ENCODE measurements at places on chromosomes 16 and 17.

- no peak for DNase-seq
Measured at GRCh38 chr17:40178021-40178601, 841 bp downstream of the RAPGEFL1 start.

DNA sequence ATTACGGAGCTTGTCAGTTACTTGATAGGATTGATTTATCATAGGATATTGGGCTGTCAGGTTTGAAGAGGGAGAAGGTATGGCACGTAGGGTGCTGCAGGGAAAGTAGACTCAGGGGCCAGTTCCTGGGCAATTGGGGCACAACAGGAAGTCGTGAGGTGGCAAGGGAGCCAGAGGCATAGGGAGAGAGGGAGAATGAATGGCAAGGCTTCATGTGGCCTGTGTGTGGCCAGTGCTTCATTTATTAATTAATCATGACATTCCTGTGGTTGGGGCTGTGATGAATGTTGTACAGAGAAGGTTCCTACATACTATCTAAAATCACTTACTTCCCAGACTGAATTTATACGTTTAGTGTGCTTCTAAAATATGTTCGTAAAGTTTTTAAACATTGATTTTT lies 19.3 kb downstream of the MFSD11 start:
- DNase-seq: no peak

- DNase-seq: no peak
Measured at GRCh38 chr17:61118871-61119270, 280.8 kb upstream of the TBX2 start.

DNA sequence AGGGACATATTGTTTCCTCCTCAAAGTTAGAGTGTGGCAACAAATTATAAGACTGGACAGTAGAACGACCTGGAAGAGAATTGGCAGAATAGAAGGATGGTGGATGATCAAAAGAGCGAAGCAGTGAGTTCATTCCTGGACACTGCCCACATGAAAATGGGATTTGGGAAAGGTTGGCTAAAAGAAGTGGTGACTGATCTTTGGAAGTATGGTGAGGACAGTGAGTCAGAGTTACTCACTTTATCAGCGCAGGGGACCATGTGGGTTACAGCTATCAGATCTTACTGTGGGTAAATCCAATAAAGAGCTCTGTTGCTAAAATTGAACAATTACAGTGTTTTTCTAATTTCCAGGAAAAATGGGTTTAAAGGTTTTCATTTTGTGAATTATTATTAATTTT lies 2.7 kb upstream of the TANC2 start:
- no peak for DNase-seq

DNA sequence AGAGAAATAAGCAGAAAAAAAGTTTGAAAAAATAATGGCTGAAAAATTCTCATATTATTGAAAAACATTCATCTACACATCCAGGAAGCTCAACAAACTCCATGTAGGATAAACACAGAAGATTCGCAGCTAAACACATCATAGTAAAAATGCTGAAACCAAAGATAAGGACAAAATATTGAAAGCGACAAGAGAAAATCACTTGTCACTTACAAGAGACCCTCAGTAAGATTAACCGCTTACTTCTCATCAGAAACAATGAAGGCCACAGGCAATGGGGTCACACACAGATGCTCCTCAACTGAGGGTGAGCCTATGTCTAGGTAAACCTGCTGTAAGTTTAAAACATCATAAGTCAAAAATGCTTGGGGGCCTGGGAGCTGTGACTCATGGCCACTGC lies 38.1 kb upstream of the METRNL start:
- no peak for DNase-seq

- DNase-seq: no peak
Measured at GRCh38 chr16:81588326-81589081, 143.9 kb downstream of the CMIP start.

GRCh38 chr17:28720247-28720996 lies 637 bp downstream of the RPL23A start:
- no peak for DNase-seq

DNA sequence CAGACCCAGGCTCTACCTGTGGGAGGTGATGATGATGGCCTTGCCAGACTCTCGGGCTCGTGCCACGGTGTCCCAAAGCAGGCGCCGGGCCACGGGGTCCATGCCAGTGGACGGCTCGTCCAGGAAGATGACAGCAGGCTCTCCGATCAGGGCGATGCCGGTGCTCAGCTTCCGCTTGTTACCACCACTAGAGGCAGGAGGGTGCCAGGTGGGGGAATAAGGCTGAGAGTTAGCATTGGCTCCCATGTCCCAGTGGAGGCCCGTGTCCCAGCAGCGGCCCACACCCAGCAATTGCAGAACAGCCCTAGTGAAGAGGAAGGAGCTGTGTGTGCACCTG lies 10.3 kb upstream of the RNPS1 start:
- DNase-seq: no peak

- DNase-seq: no peak
Measured at GRCh38 chr17:50833510-50834428, 1.6 kb upstream of the WFIKKN2 start.

DNA sequence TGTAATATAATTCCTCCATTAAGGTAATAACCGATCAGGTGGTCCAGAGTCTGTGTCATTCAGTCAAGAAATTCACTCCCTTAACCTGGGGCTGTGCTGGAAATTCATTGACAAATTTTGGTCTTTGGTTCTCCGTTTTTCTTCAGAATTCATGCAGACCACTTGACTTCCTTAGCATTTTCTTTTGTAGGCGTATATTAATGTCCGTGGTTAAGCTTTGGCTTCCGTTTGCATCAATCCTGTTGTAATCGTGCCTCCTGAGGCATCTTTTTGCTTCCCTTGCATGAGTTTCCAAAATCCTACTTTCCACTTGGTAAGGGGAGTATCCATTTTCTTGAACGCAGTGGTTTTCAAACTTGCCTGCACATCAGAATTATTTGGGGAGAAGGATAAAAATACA lies 9.0 kb downstream of the LRRC37B start:
- DNase-seq: no peak

DNA sequence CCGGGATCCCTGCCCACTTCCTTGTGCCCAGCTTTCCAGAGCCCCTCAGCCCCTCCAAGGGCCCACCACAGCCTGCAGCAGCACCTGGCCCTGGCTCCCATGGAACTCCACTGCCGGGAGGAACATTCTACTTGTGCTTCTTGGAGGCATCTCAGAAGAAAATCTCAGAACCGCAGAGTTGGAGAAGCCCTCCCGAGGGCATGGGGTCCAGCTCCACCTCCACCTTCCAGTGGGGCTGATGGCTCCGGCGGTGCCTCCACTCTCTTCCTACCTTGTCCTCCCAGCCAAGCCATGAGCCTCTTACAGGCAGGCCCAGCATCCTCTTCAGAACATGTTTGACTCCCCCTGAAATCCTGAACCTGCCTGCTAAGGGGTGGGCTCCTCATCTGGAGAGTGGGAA lies 79.4 kb upstream of the ZNF469 start:
- no peak for DNase-seq

DNA sequence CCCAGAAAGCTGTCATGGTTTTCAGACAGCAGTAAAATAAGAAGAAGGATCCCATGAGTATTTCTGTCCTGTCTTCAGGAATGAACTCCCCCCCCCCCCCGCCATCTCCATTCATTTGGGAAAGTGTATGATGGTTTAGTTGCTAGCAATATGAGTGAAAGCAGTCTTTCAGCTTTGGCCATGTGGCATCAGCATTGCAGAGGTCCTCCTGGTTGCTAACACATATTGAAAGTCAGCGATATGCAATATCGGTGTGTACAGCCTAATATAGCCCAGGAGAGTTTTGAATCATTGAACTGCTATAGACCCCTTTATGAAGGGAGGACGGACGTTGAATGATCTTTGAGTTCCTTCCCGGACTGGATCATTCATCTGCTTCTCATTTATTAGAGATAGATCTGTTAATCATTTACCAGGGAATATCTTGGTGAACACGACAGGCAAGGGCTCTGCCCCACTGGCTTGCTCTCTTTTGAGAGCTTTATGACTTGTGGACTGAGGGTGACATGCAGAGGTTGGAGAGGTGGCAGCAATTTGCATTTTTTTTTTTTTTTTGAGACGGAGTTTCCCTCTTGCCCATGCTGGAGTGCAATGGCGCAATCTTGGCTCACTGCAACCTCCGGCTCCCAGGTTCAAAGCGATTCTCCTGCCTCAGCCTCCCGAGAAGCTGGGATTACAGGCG lies 25.2 kb downstream of the DEF8 start:
- DNase-seq: no peak

DNA sequence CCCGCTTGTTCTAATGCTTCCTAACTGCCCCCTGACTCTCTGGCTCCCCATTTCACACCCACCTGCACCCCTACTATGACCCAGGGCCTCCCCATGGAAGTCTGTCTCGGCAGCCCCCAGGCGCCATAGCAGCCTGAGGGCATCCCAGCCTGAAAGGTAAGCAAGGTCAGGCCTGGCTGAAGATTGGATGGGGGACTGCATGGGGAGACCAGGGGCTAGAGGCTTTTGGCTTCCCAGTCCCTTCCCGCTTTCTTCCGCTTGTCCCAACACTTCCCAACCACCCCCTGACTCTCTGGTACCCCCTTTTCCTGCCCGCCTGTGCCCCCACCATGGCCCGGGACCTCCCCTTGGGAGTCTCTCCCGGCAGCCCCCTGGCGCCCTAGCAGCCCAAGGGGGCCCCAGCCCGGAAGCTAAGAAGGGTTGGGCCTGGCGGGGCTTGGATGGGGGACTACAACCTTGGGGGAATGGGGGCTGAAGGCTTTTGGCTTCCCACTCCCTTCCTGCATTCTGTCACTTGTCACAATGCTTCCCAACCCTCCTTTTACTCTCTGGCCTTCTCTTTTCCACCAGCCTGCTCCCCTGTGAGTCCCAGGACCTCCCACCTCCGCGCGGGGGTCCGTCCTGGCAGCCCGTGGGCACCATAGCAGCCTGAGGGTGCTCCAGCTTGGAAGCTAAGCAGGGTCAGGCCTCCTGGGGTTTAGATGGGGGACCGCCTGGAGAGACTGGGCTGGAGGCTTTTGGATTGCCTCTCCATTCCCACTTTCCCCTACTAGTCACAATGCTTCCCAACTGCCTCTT lies 2288.4 kb downstream of the TP53TG3F start:
- DNase-seq: no peak

DNA sequence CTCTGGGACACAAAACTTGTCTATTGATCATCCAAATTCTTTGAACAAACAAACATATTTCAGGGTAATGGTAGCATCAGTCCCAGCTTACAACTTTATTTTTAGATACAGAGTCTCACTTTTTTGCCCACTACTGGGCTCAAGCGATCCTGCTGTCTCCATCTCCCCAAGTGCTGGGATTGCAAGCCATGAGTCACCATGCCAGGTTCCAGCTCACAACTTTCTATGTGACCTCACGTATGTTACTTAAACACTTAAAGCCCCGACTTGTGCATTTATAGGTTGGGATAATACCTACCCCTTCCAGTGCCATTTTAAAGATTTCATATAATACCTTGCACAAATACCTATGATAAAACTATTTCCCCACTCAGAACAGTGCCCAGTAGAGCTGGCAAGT lies 42.0 kb upstream of the KSR1 start:
- no peak for DNase-seq

DNA sequence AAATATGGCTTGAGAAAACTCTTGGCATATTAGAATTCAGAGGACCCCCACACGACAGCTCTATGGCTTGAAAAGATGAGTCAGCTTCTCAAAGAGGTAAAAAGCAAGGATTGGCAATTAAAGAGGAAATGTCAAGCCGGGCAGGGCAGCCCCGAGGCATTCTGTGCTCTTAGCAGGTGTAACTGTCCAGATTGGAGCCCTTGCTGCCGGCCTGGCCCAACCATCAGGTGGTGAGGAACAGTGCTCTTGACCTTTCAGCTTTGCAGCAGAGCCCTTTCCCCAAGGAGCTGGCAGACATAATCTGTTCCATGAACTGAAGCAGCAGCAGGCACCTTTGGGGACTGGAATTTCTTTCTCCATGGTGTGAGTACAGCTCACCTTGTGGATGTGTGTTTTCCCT lies 287.8 kb downstream of the UTP18 start:
- DNase-seq: no peak

DNA sequence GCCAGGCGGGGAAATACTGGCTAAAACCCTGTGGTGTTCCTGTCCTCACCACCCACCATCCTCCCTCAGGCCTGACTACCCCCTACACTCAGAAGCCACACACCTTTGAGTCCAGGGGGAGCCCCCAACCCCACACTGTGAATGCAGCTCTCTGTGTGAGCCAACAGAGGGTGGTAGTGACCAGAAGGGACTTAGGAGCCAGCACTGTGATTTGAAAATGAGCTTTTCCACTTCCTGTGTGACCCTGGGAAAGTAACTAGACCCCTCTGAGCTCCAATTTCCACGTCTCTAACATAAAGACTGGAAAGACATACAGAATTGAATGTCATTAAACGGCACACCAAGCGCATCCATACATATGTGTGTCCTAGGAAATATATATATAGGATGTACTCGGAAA lies 58.7 kb downstream of the SDK2 start:
- no peak for DNase-seq

GRCh38 chr17:74690409-74690825 lies 22.3 kb downstream of the CD300LF start:
- DNase-seq: no peak

DNA sequence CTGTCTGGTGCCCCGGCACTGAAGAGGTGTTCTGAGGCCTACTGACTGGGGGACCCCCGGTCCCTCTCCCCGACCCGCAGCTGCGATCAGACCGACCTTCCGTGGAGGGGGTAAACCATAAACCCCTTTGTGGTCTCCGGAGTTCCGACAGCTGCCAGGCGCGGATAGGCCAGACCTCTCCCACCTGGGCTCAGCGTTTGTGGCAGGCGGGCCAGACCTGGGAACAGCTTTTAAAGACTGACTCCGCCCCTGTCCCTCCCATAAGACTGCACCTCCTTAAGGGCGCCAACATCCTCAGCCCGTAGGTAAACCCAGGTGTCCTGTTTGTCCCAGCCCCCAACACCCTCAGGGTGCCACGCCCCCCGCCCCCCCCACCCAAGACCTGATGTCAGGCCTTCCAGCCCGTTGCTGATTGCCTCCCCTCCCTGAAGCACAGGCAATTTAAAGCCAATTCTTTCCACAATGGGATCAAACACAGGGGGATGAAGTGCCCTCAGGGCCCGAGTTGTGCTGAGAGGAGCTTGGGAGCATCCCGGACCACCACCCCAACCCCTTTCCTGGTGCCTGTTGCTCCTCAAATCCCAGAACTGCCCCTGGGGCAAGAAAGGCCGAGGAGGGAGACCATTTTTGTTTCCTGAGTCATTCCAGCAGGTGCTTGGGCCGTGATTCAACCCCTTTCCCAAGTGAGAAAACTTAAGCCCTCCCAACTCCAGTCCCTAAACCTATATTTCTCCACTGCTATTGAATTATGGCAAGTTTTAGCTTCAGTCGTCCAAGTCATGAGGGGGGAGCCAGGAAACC lies at the start of gene SOX15:
Gene SOX15, minus strand, starts transcription at position 204 of the 801 bp plus-strand sequence. CDS start 418 bp downstream, outside the sequence.
- DNase-seq: no peak

- DNase-seq: no peak
Measured at GRCh38 chr17:11535231-11535630, 63.0 kb upstream of the DNAH9 start.

DNA sequence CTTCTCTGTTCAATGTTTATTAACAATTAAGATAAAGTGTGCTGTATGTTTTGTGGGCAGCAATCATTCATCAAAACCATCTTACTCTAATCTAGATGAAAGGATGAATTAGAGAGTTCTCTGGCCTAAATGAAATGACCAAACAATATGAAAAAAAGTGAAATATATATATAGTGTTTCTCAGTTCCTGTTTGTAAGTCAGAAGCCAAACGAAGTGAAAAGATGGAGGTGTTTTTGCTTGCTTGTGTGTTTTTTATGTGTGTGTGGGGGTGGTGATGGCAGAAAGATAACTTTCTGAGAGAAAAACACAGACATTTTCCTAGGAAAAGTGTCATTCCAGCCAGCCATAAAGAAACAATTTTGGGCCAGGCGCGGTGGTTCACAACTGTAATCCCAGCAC lies 138.6 kb downstream of the CDH8 start:
- no peak for DNase-seq

All from CD4-positive, alpha-beta T cell (primary cell).